ENCODE measurements at places on chromosomes 4 and X.

GRCh38 chr4:32025851-32026459 lies 1305.8 kb downstream of the PCDH7 start:
- no peaks in the 10 kb centered on the region for H3K27me3 ChIP-seq
- no peaks in the 10 kb centered on the region for H3K4me1 ChIP-seq
- no peak overlapping the region for H3K4me3 ChIP-seq
- H3K27ac ChIP-seq: no peak overlapping the region
- H3K36me3 ChIP-seq: no peaks in the 10 kb centered on the region
- DNase-seq: no peak

- peaks cover 6% of the 10 kb centered on the region for H3K36me3 ChIP-seq
- H3K27me3 ChIP-seq: peaks cover 4% of the 10 kb centered on the region
- peak overlapping the region; percentile 96 for H3K4me3 ChIP-seq
These were observed 601 bp downstream of the SMARCAD1 start for GRCh38 chr4:94208266-94208665.

DNA sequence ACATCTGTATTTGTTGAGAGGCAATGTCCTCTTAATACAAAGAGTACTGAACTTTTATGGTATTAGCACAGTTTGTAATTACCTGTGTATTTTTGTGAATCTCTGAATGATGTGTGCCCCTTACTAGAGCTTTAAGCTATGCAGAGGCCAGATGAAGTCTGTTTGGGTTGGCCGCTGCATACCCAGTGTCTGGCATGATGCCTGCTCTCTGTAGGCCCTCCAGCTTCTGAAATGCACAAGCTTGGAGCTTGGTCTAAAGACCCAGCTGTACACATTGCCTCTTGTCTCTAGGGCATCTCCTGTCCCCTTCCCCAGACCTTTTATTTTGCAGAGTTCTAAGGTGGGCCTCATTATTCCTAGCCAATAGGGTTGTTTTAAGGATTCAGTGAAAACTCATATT lies 68.6 kb downstream of the CDS1 start:
- H3K4me1 ChIP-seq: no peaks in the 10 kb centered on the region
- DNase-seq: no peak
- peaks cover 3% of the 10 kb centered on the region for H3K36me3 ChIP-seq
- no peak overlapping the region for H3K4me3 ChIP-seq
- peaks cover 10% of the 10 kb centered on the region for H3K27me3 ChIP-seq
- H3K27ac ChIP-seq: no peak overlapping the region

DNA sequence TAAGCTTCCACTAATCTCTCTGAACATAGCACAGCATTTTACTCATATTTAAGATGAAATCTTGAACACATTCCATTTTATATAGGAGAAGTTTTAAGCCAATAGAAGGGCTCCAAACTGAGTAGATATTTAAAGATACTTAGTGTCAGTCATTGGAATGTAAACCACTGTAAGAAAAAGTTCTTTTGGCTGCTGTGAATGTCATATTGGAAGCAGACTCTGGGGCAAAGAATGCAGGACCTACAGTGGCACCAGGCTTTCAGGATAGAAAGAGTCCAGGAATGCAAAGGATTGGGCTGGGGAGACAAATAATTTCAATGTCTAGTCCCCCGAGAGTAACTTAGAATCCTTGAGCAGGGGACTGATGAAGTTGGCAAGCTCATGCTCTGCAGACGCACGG lies 1047.7 kb downstream of the STIM2 start:
- H3K36me3 ChIP-seq: no peaks in the 10 kb centered on the region
- no peak for DNase-seq
- no peak overlapping the region for H3K4me3 ChIP-seq
- H3K27ac ChIP-seq: no peak overlapping the region
- H3K27me3 ChIP-seq: no peaks in the 10 kb centered on the region
- H3K4me1 ChIP-seq: no peaks in the 10 kb centered on the region

DNA sequence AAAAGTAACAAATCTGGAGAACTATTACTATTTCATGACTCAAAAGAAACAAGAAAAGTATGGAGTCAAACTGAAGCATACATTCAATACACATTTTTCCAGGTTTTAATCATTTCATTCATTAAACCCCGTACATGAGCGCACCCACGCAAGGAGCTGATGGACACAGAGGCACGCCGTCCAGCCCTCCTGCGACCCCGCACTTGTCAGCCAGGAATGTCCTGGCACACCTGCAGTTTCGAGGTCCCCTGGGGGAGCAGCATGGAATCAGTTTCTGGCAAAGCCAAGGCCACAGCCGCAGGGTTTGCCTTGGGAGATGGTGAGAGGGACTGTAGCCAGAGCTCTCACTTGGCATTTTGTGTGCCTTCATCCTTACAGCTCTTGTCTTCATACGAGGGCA lies 12.8 kb upstream of the SLC2A9 start:
- H3K27me3 ChIP-seq: peaks cover 22% of the 10 kb centered on the region
- no peak overlapping the region for H3K4me3 ChIP-seq
- DNase-seq: no peak
- H3K4me1 ChIP-seq: peaks cover 11% of the 10 kb centered on the region

GRCh38 chr4:56303921-56304320 lies 83.4 kb downstream of the AASDH start:
- peaks cover 4% of the 10 kb centered on the region for H3K36me3 ChIP-seq
- peaks cover 12% of the 10 kb centered on the region for H3K4me1 ChIP-seq
- H3K27me3 ChIP-seq: peaks cover 37% of the 10 kb centered on the region
- no peak overlapping the region for H3K27ac ChIP-seq

- no peak for DNase-seq
- no peak overlapping the region for H3K27ac ChIP-seq
- H3K36me3 ChIP-seq: no peaks in the 10 kb centered on the region
- H3K27me3 ChIP-seq: no peaks in the 10 kb centered on the region
These were observed 340.3 kb downstream of the ZNF674 start for GRCh38 chrX:46204721-46205422.

DNA sequence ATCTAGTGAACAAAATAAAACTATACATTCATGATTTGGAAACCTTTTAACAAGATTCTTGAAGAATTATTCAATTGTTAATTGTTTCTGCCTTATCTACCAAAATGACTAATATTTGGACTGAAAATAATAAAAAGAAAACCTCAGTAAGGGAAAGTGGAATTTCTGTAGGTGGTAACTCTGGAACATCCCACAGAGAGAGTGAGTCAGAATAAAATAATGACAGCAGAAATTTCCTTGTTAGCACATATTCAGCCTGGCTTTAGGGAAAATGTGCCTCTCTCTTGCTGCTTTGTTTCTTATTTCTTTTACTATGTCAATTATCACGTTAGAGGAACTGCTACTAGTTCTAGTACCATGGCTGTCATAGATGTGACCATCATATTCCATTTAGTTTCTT lies 421.5 kb upstream of the GNPDA2 start:
- H3K4me1 ChIP-seq: no peaks in the 10 kb centered on the region
- H3K27me3 ChIP-seq: no peaks in the 10 kb centered on the region
- H3K36me3 ChIP-seq: no peaks in the 10 kb centered on the region
- H3K27ac ChIP-seq: no peak overlapping the region
- no peak for DNase-seq
- no peak overlapping the region for H3K4me3 ChIP-seq

- no peak overlapping the region for H3K27ac ChIP-seq
- no peak overlapping the region for H3K4me3 ChIP-seq
- peaks cover 4% of the 10 kb centered on the region for H3K36me3 ChIP-seq
- H3K4me1 ChIP-seq: peaks cover 7% of the 10 kb centered on the region
- no peaks in the 10 kb centered on the region for H3K27me3 ChIP-seq
- DNase-seq: no peak
These were observed 13.3 kb upstream of the UBA6 start for GRCh38 chr4:67714248-67714583.

GRCh38 chr4:4521136-4521535 lies 20.7 kb downstream of the STX18 start:
- H3K27ac ChIP-seq: peak overlapping the region; percentile 69
- H3K4me1 ChIP-seq: peaks cover 35% of the 10 kb centered on the region
- H3K4me3 ChIP-seq: no peak overlapping the region
- no peak for DNase-seq
- no peaks in the 10 kb centered on the region for H3K27me3 ChIP-seq
